ENCODE measurements at places on chromosomes 2 and 18.

GRCh38 chr2:72013726-72014125 lies 133.9 kb downstream of the CYP26B1 start:
- no peak for DNase-seq

DNA sequence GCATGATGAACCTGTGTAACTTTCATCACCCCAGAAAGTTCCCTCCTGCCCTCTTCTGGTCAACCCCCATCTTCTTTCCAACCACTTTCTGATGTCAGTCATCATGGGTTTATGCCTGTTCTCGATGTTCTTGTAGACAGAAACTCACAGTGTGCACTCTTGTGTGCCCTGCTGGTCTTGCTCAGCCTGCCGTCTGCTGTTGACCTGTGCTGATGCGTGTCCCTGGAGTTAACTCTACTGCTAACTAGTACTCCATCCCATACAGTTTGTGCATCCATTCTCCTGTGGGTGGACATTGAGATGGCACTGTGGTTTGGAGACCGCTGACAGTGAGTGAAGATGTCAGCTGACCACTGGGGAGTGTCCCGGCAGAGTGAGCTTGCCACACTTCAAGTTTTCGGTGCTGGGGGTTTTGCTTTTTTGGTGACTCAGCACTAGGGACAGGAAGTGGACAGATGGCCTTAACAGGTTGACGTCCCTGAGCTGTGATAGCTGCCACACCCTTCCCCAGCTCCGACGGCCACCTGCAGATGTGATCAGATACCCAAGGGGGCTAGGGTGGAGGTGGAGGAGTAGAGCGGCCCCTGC lies 14.8 kb downstream of the KLHL29 start:
- DNase-seq, result no peak

GRCh38 chr18:57748770-57749603 lies 54.1 kb downstream of the ATP8B1 start:
- DNase-seq, result peak; percentile 31

- no peak for DNase-seq
Observed at GRCh38 chr18:44590956-44591670, 89.6 kb upstream of the SETBP1 start.

DNA sequence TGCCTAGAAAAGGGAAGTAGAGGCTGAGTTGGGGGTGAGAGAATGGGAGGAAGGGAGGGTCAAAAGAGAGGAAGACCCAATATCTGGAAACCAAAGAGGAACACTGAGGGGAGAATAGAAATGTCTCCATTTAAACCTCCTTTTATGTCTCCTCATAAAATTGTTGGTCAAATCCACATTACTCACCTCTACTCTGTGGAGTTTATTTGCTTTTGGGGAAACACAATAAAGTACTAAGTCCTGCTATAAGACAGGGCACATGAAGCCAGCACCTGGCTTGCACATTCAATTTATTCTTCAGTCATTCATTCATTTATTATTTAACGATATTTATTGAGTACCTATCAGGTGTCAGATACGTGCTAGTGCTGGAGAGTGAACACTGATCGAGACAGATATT lies 60.3 kb upstream of the NFE2L2 start:
- no peak for DNase-seq

DNA sequence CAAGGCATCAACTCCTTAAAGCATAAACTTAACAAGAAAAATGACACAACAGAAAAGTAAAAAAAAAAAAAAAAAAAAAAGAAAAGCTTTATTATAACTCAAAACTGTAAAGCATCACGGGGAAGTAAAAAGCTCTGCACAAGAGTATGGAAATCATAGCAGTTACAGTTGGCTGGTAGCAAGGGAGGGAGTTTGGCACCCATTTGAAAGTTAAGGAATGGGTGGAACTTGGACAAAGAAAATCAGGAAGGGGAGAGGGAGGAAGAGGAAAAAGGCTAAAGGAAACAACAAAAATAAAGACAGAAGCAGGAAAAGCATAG lies 8.6 kb downstream of the KLF7 start:
- DNase-seq, result no peak

- no peak for DNase-seq
Observed at GRCh38 chr2:200586644-200586975, 796 bp downstream of the AOX1 start.

DNA sequence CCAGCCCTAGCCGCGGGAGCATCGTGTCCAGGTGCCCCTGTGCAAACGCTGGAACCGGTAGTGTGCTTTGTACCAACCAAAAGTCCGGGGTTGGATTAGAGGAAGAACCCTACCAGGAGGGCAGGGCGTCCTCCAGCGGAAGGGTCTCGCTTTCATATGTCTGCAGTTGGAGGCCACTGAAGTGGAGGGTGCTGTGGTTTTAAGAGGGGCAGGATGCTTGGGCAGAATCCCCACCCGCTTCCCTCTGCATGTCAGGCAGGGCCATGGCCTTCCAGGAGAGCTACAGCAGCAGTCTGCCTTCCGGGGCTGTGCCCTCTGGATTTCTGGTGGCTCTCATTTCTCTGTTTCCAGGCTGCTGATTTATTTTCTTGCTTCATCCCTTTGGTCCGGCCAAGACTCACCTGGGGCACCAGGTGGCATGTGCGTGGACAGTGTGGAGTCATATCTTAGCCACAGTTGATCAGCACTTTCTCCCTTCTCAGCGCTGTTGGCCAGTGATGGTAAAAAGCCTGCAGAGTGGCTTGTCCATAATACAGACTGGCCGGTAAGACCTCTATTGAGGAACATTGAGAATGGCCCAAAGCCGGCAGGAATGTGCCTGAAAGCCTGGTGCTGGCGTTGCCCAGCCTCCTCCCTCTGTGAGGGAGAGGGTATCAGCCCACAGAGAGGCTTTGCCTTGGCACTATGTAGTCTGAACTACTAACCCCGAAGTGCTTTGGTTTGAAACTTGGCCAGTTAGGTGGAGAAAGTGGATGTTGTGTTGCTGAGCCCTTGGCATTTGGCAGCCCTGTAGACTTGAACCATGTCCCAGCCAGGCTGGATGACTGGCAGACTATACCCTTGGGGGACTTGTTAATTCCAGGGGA lies 1.8 kb downstream of the AGAP1 start:
- DNase-seq, result no peak

DNA sequence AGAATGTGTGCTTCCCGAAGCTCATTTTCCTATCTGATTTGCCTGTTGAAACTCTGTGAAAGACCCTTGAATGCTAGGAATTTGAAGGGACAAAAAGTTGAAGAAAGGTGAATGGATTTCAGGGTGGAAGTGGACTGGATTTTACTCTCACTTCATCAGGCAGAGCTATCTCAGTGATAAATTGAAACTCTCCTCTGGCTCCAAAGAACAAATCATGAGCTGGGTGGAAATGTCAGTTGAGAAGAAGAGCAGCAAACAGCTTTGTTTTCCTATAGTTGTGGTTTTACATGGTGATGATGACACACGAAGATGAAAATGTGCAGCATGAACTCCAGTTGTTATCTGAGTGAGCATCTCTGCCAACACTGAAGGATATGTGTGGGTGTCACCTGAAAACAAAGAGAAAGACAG lies 34.4 kb downstream of the CD28 start:
- DNase-seq, result peak; percentile 20

GRCh38 chr2:42046819-42047487 lies 868 bp upstream of the PKDCC start:
- DNase-seq, result no peak

DNA sequence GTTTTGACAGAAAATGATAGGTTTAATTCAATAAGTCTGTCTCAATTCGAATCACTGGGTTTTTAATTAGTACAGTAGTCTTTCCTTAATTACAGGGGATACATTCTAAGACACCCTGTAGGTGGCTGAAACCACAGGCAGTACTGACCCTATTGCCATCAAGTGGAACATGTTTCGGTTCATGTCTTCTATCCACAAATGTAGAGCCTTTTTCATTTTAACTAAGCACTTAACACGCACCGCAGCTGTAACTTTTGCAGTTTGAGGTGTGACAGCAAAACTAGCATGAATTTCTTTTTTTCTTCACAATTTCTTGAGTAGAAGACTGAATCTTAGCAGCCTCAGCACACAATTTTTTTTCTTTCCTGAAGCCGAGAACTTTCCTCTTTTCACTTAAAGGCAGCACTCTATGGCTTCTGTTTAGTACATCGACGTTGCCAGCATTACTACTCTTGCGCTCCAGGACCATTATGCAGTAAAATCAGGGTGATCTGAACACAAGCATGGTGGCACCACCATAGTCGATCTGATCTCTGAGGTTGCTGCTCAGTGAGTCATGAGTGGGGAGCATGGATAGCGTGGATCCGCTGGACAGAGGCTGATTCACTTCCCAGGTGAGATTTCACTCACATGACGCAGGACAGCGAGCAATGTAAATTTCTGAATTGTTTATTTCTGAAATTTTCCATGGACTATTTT lies 805.1 kb downstream of the RNF144A start:
- DNase-seq, result no peak

- DNase-seq, result no peak
Observed at GRCh38 chr2:170106102-170106840, 71.7 kb upstream of the MYO3B start.
